ENCODE measurements at places on chromosomes 3 and 15.

- peak; percentile 63 for DNase-seq
These were observed 7.5 kb upstream of the CMTM6 start for GRCh38 chr3:32510075-32510724.

DNA sequence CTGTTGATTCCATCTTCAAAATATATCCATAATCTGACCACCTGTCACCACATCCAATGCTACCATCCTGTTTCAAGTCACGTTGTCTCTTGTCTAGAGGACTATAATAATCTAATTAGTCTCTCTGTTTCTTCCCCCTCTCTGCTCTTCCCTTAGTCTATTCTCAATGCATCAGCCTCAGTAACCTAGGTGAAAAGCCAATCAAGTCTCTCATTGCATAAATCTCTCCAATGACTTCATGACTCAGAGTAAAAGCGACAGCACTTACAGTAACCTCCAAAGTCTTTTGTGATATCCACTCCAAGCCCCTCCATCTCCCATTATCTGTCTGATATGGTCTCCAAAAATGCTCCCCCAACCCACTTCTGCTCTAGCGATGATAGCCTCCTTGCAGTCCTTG, 7.2 kb downstream of the UBA3 start:
- no peak for DNase-seq

- DNase-seq, result no peak
These were observed 892.2 kb downstream of the SI start for GRCh38 chr3:164186095-164186494.

DNA sequence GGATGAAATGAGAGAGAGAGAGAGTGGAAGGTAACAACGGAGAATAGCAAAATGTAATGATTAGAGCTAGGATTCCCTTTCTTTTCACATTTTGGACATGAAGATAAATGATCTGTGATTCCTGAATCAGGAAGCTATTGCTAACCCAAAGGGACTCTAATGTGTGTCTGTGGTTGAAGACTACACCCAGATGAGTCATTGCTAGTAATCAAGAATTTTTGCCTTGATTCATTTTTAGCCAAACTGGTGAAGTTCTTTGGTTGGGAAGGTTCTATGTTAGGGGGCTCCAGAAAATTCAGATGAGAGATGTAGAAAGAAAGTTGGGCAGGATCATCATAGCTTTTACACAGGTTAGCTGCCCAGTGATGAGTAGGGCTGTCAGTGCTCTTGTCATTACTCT, 116.4 kb downstream of the DUT start:
- DNase-seq, result no peak

DNA sequence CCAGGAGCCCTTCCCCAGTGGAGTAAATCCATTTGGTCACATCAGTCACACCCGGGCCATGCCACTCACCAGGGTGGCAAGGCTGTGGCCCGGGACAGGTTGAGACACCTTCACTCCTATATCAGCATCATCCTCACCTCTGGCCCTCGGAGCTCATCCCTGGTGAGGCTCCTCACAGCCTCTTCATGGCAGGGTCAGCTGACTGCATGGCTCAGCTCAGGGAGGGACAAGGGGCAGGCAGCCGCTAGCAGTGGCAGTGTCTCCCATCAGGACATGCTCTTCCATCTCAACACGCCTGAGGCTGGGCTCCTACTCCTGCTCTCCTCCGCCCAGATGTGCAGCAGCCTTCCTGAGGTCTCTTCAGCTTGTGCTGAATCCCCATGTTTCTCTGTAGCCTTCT, 26.4 kb upstream of the PARL start:
- DNase-seq, result no peak

GRCh38 chr3:6697722-6698121, 163.2 kb upstream of the GRM7 start:
- DNase-seq, result no peak

GRCh38 chr3:50134367-50134766, 20.8 kb upstream of the SEMA3F start:
- DNase-seq, result no peak

GRCh38 chr3:141942006-141942405, 65.6 kb downstream of the ATP1B3 start:
- no peak for DNase-seq
